NB4 (cell line): ENCODE measurements at places on chromosomes 7 and 10.
A peak's percentile ranks its signal among the peaks of the same experiment; 100 is the strongest.

DNA sequence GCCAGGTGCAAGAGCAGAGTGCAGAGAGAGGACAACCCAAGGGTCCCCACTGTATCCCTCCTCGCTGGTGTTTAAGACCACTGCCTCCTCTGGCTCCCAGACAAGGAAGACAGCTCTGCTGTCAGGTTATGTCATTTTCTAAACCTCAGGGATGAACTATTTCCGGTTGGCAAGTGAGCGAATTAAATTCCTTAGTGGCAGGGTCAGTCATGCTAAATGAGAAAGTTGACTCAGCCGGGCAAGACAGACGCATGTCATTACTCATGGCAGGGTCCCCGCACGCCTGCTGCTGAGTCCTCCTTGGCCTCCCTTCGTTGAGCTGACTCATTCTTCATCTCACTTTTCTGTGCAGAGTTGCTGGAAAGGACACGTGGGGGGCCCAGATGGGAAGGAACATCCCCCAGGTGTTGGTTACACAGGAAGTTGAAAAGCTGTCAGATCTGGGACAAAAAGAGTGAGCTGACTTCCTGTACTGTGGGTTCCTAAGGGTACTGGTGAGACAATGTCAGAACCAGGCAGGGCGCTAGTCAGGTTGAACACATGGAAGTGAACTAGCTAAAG lies 47.1 kb upstream of the UCN3 start:
- peak; percentile 80 for DNase-seq

GRCh38 chr7:91005841-91006240 lies 258.4 kb upstream of the FZD1 start:
- no peak for DNase-seq

DNA sequence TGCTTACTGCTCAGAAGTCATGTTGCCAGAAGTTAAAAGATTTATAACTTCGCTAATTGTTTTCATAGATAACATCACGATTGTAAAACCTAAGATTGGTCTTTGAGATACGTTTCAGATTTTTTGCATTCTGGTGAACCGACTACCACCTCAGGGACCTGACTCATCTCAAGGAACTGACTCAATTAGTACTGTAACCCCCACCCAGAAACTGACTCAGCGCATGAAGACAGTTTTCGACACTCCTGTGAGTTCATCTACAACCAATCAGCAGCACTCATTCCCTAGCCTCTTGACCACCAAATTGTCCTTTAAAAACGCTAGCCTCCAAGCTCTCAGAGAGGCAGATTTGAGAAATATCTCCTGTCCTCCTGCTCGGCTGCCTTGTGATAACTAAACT lies 72.3 kb downstream of the ELMO1 start:
- peak; percentile 49 for DNase-seq

- DNase-seq, result no peak
Observed at GRCh38 chr10:5070648-5071410, 23.4 kb upstream of the AKR1C3 start.

DNA sequence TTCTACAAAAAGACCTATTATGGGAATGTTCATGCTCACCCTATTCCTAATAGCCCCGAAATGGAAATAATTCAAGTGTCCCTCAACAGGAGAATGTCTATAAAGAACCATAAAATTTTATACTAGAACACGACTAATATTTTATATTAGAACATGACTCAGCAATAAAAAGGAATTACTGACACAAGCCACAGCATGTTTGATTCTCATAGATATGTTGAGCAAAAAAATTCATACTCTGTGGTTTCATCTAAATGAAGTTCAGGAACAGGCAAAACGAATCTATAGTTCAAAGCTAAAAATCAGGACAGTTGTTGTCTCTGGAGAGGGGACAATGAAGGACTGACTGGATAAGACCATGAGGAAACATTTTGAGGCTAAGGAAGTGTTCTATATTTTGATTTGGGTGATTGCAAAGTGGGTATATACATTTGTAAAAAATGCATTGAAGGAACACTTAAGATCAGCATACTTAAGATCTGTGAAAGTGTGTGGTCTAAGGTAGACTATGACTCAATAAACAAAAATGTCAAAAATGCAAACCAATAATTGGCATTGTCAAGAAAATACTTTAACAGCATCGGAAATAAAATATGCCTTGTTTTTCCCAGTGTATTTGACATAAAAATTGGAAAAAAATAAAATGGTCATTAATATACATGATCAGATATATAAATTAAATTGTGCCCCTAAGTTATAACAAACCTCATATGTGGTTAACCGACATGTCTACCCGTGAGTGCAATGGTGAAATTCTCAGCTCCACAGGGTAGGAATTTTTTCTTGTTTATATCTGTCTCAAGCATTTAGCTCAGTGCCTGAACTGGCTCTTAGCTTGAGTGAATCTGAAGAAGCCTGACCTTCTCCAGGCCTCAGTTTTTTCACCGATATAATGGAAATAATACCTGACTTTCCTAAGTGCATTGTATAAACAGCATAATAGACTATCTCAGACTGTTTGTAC lies 124.9 kb upstream of the CTTNBP2 start:
- DNase-seq, result no peak

DNA sequence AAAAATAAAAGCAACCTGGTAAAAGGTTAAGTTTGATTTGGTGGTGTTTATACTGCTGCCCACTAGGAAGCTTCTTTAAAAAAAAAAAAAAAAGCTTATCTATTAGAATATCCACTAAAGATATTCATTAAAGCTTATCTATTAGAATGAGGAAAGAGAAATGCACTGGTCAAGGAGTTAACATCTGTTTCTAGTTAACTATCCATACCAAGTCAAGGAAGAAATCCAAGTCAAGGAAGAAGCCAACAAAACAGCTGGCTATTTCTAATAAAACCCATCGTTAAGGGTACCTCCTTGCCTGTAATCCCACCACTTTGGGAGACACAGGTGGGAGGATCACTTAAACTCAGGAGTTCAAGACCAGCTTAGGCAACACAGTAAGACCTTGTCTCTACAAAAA lies 82.6 kb downstream of the JMJD1C start:
- DNase-seq, result no peak

GRCh38 chr10:102157224-102157623 lies 5.0 kb downstream of the NOLC1 start:
- peak; percentile 2 for DNase-seq

DNA sequence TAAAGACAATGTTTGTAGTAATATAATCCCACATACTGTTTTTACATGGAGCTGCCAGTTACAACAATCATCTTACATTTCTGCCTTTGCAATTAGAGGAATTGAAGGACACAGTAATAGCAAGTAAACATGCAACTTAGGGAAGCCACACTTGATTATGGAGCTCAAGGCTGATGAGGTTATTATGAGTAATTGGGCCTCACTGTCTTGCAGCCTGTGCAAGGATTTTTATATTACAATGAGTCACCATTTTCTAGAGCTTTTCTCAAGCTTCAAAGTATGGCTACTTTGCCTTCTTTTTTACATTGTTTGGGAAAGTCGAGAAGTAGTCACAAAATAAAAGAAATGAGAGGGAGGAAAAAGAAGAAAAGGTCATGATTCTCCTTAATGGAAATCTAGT lies 226.4 kb downstream of the KIAA1217 start:
- no peak for DNase-seq

GRCh38 chr10:89158446-89158845 lies 48.7 kb downstream of the CH25H start:
- DNase-seq, result no peak
